ENCODE measurements at places on chromosomes 12 and 14.

DNA sequence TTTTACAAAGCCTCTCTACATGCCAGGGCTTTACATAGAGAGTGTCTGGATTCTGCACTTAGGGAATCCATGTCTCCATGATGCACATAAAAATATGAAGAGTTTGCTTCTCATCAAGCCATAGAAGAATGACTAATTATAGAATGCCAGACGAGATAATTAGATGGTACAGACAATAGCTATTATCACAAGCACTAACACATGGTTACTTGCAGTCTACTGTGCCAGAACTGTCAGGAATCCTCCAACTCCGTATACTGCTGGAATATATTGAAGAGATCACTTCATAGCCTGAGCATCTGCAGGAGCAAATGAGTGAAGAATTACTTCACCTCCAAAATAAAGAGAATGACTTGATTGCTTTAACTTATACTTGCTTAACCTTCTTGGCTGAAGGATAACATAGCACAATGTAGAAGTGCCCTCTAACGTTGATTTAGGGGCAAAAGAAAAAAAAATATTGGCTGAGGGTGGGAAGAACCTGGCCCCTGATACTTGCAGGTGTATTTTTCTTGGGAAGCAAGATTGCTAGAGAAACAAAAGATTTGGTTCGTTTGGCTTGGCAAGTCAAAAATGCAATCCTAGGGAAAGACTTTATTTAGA lies 272.8 kb upstream of the FAR2 start:
- no peak for DNase-seq

- DNase-seq: peak; percentile 35
Measured at GRCh38 chr14:28754209-28754985, 12.2 kb upstream of the FOXG1 start.

GRCh38 chr12:54025499-54026405 lies 2.5 kb upstream of the HOXC6 start:
- no peak for DNase-seq

GRCh38 chr14:91744068-91744480 lies 12.2 kb upstream of the CATSPERB start:
- no peak for DNase-seq

DNA sequence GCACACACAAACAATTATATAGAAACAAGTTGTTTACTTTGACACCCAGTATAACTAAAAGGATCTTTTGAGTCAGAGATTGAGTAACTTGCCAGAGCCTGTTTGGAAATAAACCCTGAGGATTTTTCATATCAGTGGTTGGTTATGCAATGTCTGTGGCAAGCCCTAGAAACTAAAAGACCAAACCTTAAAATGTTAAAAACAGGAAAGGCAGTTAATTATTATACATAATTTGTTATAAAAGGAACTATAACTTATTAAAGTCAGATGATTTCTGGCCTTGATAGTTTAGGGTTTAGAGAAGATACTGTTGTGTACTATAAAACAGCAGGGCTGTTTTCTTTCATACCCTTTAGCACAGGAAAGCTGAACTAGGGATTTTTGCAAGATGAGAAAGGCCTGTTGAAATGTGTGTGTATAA lies 44.1 kb downstream of the PSEN1 start:
- no peak for DNase-seq

DNA sequence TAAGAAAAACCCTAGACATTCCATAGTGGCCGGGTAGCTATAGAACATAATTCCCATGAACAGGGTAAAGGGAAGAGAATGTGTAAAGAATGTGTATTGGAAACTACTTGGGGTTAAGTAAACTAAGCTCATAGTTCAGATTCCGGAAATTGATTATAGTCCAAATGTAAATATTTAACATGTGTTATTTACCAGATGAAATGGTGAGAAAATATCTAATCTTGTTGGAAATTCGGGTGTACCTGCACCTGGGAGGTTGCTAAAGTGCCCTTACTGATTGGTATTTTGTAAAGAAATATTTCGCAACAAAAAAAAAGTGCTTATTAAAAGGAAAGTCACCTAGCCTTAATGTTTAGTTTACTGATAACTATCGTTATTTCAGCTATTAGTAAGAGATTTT lies 14.4 kb downstream of the RASSF9 start:
- no peak for DNase-seq

DNA sequence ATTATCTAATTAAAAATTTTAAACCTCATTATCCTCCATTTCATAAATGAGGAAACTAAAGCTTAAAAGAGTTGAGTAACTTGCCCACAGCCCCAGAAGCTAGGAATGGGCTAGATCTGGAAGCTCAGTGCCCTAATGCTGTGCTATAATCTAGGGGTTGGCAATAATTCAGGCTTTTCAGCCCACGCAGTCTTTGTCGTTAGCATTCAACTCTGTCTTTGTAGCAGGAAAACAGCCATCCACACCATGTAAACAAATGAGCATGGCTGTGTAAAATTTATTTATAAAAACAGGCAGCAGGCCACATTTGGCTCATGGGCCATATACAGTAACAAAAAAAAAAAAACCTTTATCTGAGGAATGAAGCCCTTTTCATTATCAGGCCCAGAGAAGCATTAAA lies 92.4 kb upstream of the OVCH1 start:
- DNase-seq: no peak

DNA sequence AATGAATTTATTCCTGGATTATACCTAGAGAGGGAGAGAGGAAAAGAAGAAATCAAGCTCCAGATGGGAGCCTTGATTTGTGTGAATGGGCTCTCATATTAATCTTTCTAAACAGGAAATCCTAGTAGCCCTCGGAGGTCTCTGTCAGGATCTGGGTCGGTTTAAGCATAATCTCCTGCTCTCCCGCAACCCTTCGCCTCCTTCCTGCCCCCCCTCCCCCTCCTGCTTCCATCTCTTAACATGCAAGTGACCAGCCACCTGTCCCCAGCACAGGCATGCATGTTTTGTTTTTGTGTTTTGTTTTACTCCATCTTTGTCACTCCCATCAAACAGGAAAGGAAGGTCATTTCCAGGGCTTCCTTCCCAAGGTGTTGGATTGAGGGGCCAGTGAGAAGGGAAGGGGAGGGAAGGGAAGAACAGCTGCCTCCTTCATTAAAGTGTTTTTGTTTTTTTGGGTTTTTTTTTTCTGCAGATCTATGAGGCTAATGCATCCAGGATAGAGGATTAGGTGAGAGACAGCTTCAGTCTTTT lies 4.8 kb upstream of the KCNA5 start:
- no peak for DNase-seq

DNA sequence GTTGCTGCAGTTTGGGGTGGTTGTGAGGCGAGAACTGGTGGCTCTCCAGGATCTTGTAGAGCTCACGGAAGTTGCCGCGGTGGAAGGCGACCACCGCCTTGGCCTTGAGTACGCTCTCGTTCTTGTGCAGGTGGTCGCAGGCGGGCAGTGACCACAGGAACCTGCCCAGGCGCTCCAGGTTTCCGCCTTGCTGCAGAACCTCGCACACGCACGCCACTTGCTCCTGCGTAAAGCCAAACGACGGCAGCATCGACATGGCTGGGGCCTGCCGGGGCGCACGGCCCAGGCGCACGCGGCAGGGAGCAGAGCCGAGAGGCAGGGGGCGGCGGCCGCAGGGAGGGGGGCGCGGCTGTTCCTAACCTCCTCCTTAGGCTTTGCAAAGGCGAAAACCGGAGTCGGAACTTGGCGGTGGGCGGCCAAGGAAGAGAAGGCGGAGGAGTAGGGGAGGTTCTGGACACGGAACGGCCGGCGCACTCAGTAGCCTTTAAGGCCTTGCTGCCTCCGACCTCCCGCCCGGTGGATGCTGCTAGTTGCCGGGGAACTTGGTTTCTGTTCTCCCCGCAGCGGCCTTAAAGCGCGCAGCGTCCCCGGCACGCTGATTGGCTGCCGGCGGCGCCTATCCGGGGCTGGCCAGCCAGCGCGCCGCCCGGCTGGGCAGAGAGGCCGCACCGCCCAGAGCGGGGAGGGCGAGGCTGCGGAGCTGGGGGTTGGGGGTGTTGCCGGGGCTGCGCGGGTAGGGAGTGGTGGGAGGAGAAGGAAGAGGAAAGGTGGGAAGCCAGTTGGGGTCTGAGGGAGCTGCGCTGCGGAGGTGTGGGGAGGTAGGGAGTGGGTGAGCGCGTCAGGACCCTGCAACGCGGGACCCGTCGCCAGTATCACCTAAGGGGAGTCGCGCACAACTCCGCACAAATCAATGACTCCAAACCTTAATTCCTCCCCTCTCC lies at the start of gene SIX1:
TSS of gene SIX1 (minus strand) at position 544 of the 941 bp plus-strand sequence. CDS start at position 256, 288 bp downstream.
- DNase-seq: no peak

DNA sequence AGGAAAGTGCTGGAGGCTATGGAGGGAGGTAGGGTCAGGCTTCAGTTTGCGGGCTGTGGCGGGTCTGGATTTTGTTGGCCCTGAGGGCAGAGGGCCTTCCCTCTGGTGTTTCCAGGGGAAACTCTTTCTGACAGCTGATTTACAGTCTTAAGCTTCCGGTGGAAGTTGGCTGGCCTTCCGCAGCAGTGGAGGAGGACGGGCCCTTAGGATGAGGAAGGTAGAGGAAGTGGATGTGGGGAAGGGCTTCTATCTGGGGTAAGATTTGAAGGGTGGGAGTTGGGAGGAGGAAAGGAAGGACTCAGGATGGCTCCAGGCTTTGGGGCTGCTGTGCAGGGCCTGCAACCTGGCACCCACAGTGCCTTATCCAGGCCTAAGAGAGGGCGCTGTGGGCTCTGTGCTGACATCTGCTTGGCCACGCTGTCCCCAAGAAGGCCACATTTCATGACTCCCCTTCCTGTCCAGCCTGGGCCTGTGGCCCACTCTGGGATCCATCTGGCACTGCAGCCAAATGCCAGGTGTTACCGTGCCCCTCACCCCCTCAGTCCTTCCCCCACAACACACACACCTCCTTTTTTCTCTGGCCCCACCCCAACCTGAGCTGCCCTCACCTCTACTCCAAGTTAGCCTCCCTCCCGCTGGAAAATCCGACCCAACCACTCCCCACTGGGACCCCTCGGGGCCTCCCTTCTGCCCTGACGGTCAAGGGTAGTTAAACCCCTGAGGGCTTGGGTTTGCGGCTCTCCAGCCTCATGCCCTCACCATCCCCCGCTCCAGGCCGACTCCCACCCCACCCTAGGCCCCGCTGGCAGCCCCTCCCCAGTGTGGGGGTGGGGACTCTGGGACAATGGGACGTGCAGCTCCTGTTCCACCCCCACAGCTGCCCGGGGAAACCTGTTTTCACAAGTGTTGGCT lies 7.7 kb upstream of the PPP1R13B start:
- no peak for DNase-seq

DNA sequence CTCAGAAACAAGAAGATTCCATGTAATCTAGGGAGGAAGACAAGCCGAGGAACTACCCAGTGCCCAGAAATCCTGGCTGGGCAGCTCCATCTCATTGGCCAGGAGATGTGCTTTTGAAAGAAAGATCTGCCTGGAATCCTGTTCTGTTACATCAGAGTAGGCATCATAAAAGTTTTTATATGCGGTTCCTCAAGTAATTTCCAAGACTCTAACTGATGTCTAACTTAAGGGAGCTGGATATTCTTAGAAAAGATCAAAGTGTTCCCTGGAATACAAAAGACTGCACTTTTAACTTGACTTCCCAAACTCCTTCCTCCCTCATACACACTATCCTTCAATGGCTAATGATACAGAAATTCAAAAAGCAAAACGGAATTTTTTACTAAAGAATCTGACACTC lies 16.3 kb downstream of the RHOJ start:
- DNase-seq: no peak

DNA sequence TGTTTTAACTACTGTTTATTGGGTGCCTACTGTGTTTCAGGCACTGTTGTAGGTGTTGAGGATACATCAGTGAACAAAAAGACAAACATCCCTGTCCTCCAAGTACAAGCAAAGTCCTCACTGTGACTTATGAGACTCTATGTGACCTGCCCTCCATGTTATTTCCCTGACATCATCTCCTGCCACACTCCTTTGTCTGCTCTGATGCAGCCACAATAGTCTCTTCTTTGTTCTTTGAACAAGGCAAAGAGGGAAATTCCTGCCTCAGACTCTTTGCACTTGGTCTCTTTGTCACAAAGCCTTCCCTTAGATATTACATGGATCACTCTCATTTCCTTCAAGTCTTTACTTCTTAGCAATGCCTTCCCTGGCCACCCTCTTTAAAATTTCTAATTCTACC lies 240.1 kb upstream of the SRRM4 start:
- DNase-seq: peak; percentile 39

- no peak for DNase-seq
Measured at GRCh38 chr14:27886256-27886655, 880.3 kb upstream of the FOXG1 start.

DNA sequence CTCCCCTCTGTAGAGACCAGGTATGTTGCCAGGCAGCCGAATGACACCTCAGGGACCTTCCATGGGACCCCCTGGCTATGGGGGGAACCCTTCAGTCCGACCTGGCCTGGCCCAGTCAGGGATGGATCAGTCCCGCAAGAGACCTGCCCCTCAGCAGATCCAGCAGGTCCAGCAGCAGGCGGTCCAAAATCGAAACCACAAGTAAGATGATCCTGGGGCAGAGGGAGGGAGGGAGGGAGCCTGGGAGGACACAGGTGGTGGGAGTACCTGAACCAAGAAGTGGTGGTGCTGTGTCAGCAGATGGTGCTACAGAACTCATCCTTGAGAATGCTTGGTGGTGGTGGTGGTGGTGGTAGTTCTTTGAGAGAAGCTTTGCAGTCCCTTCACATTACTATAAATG lies 1.0 kb downstream of the SMARCD1 start:
- no peak for DNase-seq

- no peak for DNase-seq
Measured at GRCh38 chr12:5318874-5319273, 113.0 kb upstream of the NTF3 start.

GRCh38 chr12:104565606-104566243 lies 109.0 kb downstream of the CHST11 start:
- DNase-seq: no peak

- DNase-seq: no peak
Measured at GRCh38 chr12:110039085-110039807, 9.1 kb downstream of the C12orf76 start.

GRCh38 chr12:130169924-130170323 lies 7.7 kb downstream of the FZD10 start:
- DNase-seq: no peak

DNA sequence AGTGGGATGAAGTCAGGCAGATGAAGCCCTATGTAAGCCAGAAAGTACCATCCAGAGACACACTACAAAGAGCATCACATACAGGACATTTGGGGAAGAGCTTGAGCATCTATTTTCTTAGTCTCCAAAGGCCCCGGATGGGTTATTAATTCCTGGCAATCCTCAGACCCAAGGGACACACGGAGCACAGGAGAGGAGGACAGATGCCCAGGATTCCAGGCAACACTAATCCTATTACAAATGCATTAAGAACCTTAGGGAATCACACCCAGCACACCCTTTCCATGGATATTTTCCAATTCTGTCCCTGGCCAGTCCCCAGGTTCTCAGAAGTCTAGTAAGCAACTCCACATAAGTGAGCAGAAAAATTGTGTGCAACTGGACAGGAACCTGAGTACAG lies 65.9 kb downstream of the CMKLR1 start:
- no peak for DNase-seq

Data from nucleus accumbens (tissue), 56 donors.